Foreskin keratinocyte (primary cell): ENCODE measurements at places on chromosomes 12 and 14.

DNA sequence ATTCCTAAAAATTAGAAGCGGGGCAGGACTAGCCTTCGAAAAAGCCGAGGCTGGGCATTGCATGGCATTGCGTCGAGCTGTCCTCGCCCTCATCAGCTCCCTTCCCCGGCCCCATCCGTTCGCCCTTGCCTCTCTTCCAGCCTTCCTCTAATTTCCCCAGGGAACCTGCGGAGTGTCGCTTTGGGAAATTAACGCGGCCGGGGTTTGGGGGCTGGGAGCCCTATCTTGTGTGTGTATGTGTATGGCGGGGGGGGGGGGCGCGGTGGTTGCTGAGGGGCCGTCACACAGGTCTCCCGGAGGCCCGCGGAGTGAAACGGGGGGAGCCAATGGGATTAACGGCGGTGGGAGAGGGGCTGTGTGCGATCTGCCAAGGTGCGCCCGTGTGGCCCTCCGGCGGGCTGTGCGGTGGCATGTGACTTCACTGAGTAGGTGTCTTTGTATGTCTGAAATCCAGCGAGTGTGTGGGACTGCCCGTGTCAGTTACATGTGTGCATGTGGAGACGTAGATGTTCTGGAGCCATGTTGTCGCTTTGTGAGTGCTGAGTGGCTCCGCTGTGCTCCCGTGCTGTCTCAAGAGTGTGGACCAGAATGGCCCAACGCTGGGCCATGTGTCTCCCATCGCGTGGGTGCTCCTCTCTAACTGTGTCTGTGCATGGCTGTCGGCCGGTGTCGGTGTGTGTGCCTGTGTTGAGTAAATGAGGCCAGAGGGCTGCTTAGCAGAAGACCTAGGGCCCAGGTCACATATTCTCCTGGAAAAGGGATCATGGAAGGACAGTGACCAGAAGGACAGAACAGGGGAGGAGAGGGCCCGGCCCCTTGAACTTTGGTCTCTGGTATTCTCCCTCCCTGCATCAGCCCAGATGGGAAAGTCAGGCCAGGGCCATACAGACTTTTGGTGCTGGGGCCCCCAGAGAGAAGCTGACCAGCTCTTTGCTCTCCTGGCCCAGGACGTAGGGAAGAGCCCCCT, 1.5 kb downstream of the PTMS start:
- no peak for DNase-seq

DNA sequence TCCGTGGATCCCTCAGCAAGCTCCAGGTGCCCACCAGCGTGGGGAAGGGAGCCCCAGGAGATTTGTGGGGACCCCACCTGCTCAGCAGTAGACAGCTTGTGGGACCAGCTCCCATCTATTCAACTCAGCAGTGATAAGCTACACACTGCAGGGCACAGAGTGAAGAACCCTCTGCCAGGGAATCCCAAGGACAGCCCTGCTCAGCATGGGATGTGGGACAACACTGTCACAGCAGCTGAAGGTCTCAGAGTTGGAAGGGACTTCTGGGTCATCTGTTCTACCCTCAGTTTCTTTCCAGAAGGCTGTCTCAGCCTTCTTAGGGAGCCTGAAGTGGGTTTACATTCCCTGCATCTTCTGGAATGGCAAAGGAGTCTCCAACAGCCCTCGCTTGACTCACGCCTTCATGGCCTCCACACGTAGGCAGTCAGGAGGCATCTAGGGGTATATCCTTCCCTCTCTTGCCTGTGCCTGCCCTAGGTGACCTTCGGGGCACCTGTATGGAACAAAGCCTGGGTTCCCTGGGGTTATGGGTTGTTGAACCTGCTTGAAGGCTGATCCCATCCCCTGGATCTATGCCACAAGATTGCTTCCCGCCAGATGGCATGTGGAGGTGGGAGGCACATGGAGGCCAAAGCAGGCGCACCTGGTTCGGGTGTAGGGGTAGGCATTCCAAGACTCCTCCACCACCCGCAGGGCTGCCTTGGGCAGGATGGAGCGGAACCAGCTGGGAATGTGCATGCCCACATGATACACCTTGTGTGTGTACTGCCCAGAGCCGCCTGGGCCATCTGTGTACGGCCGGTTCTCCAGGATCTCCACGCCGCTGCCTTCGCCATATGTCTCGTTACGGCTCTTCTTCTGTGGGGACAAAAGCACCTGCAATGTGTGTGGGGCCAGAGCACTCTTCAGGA, 33.0 kb downstream of the ARL6IP4 start:
- DNase-seq: no peak

GRCh38 chr12:46300910-46301309, 32.1 kb upstream of the SLC38A1 start:
- peak; percentile 51 for DNase-seq

- no peak for DNase-seq
Measured at GRCh38 chr12:57549909-57550640, at the start of gene KIF5A. Gene KIF5A, plus strand, starts transcription at chr12:57550044. Its CDS starts 228 bp downstream, at chr12:57550272.

- DNase-seq: no peak
Measured at GRCh38 chr12:87929346-87929745, 99.9 kb downstream of the C12orf50 start.

GRCh38 chr12:90514325-90514724, 440.7 kb downstream of the CCER1 start:
- DNase-seq: no peak
